ENCODE measurements at places on chromosomes 7 and 10. TPM values are rescaled to one million over a fixed set of nuclear protein-coding genes. Genes with fewer than 3 reads are reported as not detected.

DNA sequence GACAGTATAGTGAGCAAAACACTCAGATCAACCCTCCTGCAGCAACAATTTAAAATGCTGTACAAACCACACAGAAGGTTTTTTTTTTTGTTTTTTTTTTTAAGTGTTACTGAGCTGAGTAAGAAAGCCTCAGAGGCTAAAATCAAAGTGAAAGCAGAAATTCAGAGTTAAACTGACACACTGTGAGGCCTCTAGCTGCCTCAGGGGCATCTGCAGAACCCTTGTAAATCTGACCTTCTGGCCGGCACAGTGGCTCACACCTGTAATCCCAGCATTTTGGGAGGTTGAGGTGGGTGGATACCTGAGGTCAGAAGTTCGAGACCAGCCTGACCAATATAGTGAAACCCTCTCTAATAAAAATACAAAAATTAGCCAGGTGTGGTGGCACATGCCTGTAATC, 7.4 kb upstream of the GNA12 start:
- no peak overlapping the region for H3K4me3 ChIP-seq
- H3K4me1 ChIP-seq: peaks cover 6% of the 10 kb centered on the region
- no peak overlapping the region for H3K27ac ChIP-seq
- no peaks in the 10 kb centered on the region for H3K27me3 ChIP-seq

DNA sequence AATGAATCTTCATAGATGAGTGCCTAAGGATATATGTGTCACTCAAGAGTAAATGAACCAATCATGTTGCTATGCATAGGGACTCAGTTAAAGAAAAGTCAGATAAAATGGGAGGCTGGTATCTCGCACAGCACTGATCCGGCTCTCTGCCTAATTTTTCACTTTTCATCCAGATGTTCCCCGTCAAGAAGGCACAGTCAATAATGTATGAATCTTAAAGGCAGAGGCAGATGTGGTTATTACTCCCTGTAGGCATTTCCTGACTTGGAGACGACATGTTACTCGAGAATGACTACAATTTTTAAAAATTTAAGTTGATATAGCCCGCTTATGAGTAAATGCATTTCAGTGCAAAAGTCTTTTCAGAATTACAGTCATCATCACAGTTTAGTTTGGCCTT, 113.6 kb downstream of the TBXAS1 start:
- no peak overlapping the region for H3K4me3 ChIP-seq
- DNase-seq: no peak
- no peaks in the 10 kb centered on the region for H3K4me1 ChIP-seq
- peaks cover 17% of the 10 kb centered on the region for H3K36me3 ChIP-seq

The TMEM178B gene
- total RNA-seq: 3.6 TPM

DNA sequence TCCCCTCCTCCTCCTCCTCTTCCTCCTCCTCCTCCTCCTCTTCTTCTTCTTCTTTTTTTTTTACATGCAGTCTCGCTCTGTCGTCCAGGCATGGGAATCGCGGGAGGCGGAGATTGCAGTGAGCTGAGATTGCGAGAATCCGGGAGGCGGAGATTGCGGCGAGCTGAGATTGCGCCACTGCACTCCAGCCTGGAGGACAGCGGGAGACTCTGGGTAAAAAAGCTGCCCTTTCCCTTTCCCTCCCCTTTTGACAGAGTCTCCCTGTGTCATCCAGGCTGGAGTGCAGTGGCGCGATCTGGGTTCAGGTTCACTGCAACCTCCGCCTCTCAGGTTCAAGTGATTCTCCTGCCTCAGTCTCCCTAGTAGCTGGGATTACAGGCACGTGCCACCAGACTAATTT, 168.1 kb upstream of the MALRD1 start:
- no peak overlapping the region for H3K4me3 ChIP-seq
- H3K36me3 ChIP-seq: no peaks in the 10 kb centered on the region
- DNase-seq: no peak
- no peaks in the 10 kb centered on the region for H3K27me3 ChIP-seq

The PRF1 gene
- not detected for total RNA-seq

The GPR37 gene
- not detected for total RNA-seq

The GNGT1 gene
- not detected for total RNA-seq
